ENCODE measurements at places on chromosomes 5 and 9.

GRCh38 chr9:135973277-135974219, 12.4 kb upstream of the UBAC1 start:
- no peak for DNase-seq

GRCh38 chr5:88830567-88830966, 52.4 kb downstream of the MEF2C start:
- no peak for DNase-seq

- DNase-seq: no peak
Measured at GRCh38 chr9:27496135-27496504, 28.0 kb upstream of the IFNK start.

DNA sequence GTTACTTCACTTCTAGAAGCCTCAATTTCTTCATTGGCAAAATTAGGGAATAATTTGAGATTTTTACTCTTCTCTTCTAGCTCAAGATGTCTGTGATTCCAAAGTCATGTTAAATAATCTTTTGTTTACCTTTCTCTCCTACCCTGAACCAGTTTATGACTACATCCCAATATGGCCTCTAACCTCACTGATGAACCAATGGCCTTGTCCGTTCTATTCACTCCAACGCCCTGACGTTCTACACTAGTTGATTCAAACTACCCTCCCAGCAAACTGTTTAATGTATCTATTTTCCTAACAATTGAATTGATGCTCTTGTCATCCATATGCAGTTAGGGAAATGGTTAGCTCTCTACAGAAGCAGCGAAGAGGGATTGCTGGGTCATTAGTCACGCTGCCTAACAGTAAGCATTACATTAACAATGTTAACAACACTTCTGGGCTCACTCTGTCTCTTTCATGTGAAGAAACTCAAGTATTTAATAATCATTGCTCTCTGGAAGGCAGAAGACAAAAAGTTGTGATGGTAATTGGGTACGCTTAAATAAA, 38.0 kb downstream of the RAPGEF1 start:
- no peak for DNase-seq

GRCh38 chr9:130660326-130660682, 4.1 kb upstream of the PRDM12 start:
- DNase-seq: no peak

- DNase-seq: no peak
Measured at GRCh38 chr5:96709152-96709821, 47.1 kb downstream of the CAST start.

- DNase-seq: no peak
Measured at GRCh38 chr5:139116100-139116655, 82.0 kb downstream of the SIL1 start.

DNA sequence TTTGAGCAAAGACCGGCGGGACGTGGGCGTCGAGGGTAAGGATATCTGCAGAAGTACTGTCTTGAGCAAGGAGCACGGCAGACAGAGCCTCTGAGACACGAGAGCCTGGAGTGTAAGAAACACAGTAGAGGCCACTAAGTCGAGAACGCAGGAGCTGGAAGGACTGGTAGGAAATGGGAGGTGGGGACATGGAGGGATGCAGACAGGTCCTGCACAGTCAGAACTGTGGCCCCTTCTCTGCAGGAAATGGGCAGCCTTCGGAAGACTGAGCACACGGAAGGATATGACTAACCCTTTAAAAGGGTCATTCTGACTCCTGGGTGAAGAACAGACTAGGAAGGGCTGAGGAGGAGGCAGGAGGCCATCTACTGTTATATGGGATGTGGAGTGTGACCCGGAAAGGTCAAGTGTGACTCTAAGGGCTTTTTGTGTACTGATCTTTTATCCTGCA, 1.4 kb upstream of the CAMSAP1 start:
- DNase-seq: no peak

GRCh38 chr5:146052780-146053179, 52.6 kb downstream of the PLAC8L1 start:
- DNase-seq: no peak

DNA sequence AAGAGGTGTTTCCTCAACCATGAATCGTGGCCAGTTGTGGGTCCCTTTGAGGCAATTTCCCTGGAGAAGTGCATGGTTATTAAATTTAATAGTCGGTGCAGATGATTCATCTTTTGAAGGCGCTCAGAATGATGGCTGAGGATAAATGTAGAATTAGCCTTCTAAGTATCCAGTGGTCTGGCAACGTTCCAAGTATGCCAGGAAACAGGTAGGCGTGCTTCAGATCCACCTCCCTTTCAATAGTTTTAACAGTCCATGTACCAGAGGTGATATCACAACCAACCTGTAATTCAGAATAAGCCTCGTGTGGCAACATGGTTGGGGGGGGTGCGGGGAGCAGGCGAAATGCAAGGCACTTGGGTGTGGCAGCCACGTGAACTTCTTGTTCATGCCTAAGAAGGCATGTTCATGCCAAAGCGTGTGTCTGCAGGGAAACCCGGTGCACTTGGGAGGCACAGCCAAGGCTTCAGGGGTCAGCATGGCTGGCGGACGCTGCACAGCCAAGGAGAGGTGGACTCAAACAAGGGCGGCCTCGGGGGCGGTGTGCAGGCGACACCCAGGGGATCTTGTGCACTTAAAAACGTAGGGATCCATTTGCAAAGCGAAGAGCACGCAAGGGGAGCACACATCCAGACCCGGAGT, 5.2 kb upstream of the NKD2 start:
- no peak for DNase-seq

GRCh38 chr9:72305707-72306106, 59.3 kb downstream of the ZFAND5 start:
- DNase-seq: no peak

- DNase-seq: no peak
Measured at GRCh38 chr5:112574536-112574935, 155.5 kb upstream of the EPB41L4A start.

DNA sequence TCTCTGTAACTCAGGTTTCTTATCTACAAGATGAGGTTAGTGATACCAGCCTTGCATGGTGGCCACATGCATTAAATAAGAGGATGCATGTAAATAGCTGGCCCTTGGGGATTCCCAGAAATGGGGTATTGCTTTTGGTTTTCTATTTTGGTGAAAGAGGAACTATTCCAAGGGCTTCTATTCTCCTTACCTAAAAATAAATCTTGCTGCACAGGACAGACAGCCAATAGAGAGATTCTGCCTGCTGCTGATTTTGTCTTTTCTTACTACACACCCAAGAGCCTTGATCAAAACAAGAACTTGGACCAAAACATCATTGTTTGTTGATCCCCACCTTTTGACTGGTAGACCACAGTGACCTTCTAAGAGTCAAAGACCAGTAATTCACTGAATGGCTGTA, 161.8 kb downstream of the PJA2 start:
- DNase-seq: no peak

DNA sequence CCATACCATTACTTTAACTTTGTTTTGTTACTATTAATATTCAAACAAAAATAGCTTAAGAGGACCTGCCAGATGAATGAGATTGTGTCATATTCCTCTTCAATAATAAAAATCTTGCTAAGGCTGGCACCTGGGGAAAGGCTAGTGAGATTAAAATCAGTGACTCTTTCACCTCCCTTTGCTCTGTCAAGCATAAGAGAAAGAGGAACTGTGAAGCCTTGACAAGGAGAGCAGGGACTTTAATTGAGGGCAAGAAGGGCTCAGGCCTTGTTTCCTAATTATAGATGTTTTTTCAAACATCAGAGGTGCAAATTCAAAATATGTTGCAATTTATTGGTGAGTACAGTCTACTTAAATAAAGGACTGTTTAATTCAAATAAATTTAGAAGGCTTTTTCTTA, 91.7 kb downstream of the SPATA31D1 start:
- DNase-seq: no peak
